Activated naive CD4-positive, alpha-beta T cell (primary cell): ENCODE measurements at places on chromosomes 3 and 15.

- DNase-seq: no peak
Measured at GRCh38 chr3:112304611-112305010, 10.6 kb upstream of the SLC9C1 start.

DNA sequence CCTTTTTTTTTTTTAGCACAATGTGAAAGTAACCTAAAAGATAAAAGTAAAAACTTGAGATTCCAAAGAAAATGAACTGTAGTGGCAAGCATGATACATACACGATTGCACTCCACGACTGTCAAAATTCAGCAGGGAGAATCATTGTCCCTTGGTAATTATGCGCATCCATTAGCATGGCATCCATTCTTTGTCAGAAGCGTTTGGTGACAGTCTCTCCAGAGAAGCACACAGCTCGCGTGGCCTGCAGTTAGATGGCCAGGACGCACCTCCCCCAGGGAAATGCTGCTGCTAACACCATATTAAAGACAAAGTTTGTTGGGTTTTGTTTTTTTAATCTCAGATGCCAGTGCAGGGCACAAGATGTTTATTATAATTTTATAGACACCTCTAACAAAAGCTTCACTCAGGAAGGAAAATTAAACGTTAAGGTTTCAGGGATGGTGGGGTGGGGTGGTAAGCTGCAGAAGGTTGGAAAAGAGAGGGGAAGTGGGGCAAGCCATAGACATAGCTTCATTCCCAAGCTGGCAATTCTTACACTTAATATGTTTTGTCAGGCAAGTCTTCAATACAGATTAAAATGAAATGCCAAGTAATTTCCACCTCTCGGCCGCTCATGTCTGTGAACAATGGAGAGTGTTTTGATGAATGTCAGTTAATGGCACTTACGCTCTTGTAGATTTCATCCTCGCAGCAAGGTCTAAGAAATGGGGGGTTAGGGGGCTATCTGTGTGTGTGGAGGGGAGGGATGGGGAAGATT is 142.8 kb upstream of the TOPAZ1 start:
- no peak for DNase-seq

DNA sequence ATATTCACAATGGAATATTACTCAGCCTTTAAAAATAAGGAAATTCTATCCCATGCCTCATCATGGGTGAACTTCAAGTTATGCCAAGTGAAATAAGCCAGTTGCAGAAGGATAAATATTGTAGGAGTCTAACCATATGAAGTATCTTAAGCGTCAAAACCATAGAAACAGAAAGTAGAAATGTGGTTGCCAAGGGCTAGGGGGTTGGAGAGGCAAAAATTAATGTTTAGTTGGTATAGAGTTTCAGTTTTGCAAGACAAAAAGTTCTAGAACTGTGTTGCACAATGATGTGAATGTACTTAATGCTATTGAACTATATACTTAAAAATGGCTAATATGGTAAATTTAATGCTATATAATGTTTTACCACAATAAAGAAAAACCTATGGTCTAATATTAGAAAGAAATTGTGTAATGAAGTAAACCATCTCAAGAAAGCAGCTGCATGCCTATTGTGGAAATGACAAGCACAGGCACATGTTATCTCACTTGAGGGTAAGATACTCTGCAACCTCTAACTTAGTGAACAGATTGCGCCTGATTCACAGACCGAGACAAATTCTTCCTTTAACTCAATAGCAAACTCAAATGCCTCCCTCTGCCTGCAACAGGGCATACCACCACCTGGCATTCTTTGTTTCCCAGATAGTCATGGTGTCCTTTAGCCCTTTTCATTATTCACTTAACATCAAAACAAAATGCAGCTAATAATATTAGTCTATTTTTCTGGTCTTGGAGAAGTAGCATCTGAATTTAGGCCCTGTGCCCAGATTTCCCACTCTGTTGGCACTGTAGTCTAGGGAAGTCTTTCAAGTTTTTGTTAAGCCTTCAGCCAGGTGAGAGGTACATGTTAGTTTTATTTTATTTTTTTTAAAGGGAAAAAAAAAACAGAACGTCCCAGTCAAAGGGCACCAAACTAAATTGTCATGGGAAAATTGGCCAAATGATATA is 80.2 kb upstream of the ACP3 start:
- no peak for DNase-seq

DNA sequence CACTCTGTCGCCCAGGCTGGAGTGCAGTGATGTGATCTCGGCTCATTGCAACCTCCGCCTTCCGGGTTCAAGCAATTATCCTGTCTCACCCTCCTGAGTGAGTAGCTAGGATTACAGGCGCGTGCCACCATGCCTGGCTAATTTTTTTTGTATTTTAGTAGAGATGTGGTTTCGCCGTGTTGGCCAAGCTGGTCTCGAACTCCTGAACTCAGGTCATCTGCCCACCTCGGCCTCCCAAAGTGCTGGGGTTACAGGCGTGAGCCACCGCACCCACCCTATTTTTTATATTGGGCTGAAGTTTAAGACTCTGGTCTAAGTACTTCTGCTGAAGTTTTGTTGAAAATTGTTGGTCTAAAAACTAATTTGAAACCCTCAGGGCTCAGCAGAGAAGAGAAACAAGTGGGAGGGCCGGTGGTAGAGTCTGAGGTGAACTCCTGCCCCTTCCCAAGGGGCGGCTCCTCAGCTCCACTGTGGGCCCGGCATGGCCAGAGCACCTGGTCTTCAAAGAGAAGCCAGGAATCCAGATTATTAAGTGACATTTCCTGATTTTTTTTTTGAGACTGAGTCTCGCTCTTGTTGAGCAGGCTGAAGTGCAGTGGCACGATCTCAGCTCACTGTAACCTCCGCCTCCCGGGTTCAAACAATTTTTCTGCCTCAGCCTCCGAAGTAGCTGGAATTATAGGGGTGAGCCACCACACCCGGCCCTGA is 4.0 kb downstream of the HDAC11 start:
- no peak for DNase-seq

- no peak for DNase-seq
Measured at GRCh38 chr15:88469321-88469720, 1.8 kb downstream of the MRPS11 start.

- DNase-seq: no peak
Measured at GRCh38 chr3:166607933-166608521, 770.8 kb upstream of the BCHE start.

DNA sequence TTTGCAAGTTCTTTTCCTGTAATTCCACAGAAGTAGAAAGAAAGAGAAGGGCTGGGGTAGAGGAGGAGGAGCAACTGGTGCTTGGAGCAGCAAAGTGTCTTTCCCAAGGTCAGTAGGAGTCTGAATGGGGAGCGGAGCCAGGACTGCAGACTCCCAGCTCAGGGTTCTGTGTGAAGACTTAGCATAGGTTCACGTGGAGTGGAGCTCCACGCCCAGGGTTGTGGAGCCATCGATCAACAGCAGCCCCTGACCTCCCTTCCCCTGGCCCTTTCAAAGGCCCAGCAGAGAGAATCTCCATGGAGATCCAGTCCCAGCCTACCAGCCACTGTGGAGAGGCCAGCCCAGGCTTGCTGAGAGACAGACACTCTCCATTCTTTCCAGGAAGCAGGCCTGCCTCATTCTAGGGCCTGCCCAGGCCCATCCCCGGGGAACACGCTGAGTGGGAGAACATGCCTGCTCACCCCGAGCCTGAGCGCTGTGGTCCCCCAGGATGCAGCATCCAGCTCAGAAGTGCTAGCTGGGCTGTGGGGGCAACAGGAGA is 62.1 kb downstream of the CORO2B start:
- no peak for DNase-seq

DNA sequence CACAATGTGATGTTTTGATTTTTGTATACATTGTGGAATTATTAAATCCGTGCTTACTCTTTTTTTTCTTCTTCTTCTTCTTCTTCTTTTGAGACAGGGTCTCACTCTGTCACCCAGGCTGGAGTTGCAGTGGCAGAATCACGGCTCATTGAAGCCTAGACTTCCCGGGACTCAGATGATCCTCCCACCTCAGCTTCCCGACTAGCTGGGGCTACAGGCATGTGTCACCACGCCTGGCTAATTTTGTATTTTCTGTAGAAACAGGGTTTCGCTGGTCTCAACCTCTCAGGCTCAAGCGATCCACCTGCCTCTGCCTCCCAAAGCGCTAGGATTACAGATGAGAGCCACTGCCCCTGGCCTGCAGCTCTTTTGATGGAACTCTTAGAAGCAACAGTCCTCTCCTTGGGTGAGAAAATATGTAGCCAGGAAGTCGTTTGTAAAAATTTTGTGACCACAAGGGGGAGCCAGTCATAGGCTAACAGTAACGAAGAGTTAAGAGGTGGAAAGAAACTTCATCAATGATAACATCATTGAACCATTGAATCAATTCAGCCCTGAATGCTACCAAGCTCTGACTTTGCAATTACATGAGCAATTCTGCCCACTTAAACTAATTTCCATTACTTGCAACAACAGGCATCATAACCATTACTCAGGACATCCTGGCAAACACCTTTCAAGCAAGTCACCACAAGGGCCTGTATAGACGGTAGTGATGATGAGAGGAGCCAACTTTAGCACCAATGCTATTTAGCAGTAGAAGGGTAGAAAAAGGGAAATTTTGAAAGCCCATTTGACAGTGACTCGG is 16.7 kb upstream of the CMTM7 start:
- DNase-seq: peak; percentile 5

GRCh38 chr3:185631508-185632206 is 45.6 kb downstream of the SENP2 start:
- DNase-seq: no peak

DNA sequence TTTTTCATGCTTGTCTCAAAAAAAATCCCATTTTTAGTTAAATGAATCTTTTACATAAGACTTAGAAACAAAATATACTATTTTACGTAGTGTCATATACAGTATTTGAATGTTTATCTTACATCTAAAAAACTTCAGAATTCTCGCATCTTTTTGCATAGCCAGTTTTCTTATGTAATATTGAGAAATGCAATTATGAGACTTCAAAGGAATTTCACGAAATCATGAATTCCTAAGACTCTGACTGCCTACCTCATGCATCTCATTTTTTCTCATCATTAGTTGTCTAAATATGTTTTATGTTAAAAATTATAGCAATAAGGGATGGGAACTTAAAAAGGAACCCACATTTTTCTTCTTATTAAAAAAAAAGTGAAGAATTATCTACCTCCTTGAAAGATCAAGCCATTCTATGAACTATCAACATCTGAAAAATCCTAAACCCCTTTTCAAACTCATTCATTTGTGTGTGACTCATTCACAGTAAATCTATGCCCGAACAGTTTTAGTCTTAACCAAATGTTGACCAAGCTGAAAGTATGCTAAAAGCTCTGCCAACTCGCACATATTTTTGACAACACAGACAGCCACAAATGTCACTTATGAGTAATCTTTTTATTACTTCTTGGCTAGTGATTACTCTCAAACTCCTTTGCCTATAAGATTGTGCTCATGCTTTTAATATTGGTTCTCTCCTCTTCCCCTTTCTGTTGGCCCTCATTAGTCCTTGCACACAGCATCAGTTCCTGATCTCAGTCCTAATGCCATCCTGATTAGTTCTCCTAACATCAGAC is 115.9 kb downstream of the DCLK3 start:
- no peak for DNase-seq

GRCh38 chr3:195763843-195764825 is 43.4 kb downstream of the MUC20 start:
- no peak for DNase-seq

DNA sequence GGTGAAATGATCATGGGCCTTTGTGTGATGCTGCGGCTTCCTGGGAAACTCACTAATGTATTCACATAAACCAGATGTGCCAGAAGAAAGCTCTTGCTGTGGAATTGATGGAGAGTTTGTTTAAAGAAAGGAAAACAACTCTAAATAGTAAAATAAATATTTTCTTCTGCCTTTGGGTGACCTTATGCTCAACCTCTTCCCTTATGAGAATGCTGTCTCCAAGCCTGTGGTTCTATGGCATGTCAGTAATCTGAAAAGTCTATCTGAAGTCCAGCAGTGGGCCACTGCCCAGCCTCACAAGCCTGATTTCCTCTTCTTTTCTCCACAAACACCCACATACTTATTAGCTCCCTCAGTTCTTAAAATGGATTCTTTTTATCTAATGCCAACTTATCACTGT is 49.9 kb upstream of the PHLDB2 start:
- DNase-seq: no peak

- no peak for DNase-seq
Measured at GRCh38 chr3:135444058-135444457, 521.5 kb upstream of the PPP2R3A start.

DNA sequence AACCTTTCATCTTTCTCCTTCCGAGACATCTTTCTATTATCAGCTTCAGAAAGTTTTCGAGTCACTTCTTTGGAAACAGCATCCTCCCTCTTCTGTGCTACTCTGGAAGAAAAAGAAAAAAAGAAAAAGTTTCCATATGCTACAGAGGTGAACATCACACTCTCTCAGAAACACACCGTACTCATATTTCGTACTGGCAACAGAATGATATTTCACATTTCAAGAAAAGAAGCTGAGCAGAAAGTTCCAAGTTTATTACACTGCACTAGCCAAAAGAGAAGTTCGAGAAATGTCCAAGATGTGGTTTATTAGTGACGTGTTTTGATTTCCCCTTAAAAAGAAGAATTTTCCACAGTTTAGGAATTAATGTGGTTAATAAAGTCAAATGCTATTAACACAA is 6.0 kb downstream of the SSR3 start:
- DNase-seq: no peak

DNA sequence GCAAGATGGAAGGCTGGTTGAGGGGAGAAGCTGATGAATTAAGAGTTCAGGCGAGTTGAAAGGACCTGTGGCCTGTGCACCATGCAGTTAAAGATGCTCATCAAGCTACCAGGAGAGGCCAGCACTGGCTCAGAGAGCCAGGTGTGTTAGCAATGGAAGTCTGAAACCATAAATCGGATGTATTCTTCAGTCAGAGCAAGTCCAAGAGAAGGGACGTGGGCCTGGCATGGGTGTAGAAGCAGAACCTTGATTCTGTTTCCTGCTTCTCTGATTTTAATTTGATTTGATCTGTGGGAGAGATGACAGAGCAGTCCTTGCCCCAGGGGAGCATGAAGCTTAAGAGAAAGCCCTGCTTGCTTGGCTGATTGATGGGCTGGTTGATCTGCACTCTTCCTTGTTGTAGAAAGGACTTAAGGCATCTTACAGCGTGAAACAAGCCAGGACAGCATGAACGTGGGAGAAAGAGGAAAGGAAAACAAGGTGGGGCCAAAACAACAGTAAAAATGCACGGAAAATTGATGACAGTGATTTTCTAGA is 10.9 kb downstream of the TM6SF1 start:
- no peak for DNase-seq
